Suppressor macrophage (primary cell): ENCODE measurements at places on chromosomes 7 and 10.
A peak's percentile ranks its signal among the peaks of the same experiment; 100 is the strongest.

GRCh38 chr7:25870574-25870973, 281.4 kb upstream of the NFE2L3 start:
- no peak for DNase-seq

GRCh38 chr10:84179059-84179710, 5.6 kb downstream of the GPR15LG start:
- no peak for DNase-seq

DNA sequence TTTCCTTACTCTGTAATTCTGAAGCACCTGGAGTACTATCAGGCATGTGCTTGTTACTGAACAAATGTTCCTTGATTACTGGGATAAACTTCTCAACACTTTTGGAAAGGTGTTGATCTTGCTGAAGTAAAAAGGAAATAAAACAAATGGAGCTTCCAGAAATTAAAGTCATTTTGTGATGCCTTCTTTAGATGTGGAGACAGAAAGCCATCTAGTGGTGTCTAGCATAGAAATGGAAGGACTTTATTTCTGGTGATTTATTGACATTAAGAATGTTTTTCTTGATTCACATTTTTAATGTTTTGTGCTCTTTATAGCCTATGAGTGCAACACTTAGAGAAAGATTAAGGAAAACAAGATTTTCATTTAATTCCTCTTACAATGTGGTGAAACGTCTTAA, 1.4 kb downstream of the SFR1 start:
- peak; percentile 36 for DNase-seq

- peak; percentile 68 for DNase-seq
These were observed 26.1 kb upstream of the RSU1 start for GRCh38 chr10:16843252-16843870.
